NCI-H1092 treated with DMSO at 0.1 percent for 48 hours (cell line): ENCODE measurements at places on chromosomes 1 and 21.

DNA sequence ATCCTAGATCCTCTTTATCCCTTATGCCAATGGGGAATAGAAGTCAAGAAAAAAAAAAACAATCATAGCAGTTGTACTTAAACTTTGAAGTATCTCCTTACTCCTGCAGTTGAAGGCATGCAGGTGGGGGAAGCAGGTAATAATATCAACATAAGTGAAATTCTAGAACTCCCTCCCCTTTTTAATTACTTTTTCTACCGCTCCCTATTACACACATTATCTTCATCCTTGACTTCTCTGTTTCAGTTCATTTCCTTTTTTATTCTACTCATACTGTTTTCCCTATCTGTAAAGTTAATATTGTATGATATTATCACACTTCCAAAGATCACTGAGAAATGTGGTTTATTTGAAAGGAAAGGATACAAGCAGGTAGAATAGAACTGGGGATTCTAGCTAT is 962.0 kb downstream of the PLA2G4A start:
- no peak for DNase-seq

- DNase-seq, result no peak
Measured at GRCh38 chr1:33346927-33347649, 26.2 kb upstream of the A3GALT2 start.

DNA sequence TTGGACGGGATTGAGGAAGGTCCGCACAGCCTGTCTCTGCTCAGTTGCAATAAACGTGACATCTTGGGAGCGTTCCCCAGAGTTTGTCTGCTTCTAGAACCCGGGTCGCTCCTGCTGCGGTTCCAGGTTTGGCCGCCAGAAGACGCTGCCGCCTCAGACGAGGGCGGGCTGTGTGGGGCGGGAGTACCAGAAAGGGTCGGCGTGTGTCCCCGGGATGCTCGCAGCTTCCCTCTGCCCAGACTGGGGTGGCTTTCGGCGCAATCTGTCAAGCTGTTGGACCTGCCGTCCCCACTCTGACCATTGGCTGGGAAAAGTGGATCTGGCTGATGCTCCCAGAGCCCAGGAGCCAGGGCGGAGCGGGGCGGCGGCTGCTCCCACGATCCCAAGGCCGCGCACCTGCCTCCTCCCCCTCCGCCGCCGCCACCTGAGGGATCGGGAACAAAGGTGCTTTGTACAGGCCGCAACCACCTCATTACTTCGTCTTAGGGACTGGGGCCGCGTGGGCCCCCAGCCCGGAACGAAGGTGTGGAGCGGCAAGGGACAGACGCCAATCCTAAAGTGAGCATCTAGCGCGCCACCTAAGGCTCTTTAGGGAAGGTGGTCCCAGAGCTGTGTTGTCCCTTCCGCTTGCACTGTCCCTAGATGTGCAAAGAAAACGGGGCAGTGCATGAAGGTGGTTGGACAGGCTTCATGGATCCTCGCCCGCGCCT is 683 bp upstream of the EFNA4 start:
- DNase-seq, result peak; percentile 69

GRCh38 chr1:205227584-205228013 is at the start of gene TMCC2:
TMCC2 (plus strand) TSS chr1:205227946; CDS start chr1:205228565, 619 bp downstream.
- peak; percentile 95 for DNase-seq

DNA sequence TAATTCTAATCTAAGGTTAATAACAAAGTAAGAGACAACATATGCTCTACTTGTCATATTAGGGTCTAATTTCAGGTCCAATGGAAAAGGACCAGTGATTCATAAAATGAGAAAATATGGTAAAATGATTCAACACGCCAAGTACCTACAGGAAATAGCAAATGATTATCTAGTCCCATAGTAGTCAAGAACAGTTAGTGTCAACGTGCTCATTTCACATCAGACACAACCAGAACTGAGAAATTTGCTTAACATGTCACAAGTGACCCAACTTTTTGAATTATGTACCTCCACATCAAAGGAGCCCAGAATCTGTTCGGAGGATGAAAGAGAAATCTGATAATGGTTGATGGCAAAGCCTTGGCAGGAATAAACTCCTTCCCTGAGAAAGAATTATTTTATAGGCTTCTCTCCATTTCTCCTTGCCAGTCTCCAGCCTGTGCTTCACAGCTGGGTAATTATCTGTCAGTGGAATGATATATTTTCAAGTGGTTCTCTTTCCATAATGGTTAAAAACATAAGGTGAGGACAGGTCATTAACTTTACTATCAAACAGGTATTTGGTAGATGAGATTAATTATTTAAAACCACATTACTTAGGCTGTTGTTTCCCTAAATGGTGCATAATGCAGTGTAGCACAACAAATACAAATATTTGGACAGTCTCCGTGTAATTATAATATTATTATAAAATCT is 83.2 kb downstream of the APP start:
- DNase-seq, result no peak

GRCh38 chr1:54845772-54846171 is 41.2 kb downstream of the DHCR24 start:
- no peak for DNase-seq

- no peak for DNase-seq
Measured at GRCh38 chr1:109020693-109021257, 21.1 kb downstream of the WDR47 start.

DNA sequence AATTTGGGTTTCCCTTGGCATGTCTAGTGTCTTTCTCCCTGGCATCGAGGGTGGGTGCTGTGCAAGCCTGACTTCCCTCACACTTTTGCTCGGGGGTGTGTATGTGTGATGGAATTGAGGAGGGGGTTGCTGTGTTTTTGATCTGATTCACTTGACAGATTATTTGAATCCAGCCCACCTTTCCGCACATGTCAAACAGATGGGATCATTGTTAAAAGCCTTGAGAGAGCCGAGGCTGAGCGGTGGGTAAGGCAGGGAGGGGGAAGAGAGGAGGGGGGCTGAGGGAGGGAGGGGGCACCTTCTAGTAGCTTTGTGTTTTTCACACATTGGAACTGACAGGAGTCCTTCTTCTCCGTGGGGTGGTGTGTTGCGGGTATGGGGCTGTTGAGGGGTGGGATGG is 90.0 kb downstream of the PAPPA2 start:
- DNase-seq, result no peak

- DNase-seq, result no peak
Measured at GRCh38 chr1:87666681-87667080, 338.0 kb downstream of the LMO4 start.
